ENCODE measurements at places on chromosomes 4 and X.

- DNase-seq: no peak
Observed at GRCh38 chr4:179415847-179416223, 1973.6 kb upstream of the AGA start.

GRCh38 chr4:56787380-56787779 lies 34.1 kb downstream of the SPINK2 start:
- no peak for DNase-seq

DNA sequence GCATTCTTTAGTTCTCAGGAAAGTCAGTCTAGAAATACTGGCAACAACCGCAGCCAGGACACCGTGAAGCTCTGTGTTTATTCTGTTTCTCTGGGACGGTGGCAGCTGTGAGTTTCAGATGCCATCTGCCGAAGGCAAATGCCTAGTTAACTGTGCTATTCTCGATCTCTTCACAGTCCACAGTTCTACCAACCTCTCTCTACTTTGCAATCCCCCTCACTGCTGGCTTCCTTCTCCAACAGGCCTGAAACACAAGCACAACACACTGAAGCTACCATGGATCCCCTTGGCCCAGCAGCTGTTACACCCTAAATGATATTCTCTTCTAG lies 118.8 kb downstream of the ZNF827 start:
- DNase-seq: no peak

- peak; percentile 70 for DNase-seq
Observed at GRCh38 chr4:188986271-188986689, 847.0 kb downstream of the TRIML1 start.

- DNase-seq: no peak
Observed at GRCh38 chrX:63664741-63665140, 120.3 kb downstream of the ARHGEF9 start.

GRCh38 chr4:42871671-42872290 lies 20.7 kb upstream of the GRXCR1 start:
- DNase-seq: no peak

DNA sequence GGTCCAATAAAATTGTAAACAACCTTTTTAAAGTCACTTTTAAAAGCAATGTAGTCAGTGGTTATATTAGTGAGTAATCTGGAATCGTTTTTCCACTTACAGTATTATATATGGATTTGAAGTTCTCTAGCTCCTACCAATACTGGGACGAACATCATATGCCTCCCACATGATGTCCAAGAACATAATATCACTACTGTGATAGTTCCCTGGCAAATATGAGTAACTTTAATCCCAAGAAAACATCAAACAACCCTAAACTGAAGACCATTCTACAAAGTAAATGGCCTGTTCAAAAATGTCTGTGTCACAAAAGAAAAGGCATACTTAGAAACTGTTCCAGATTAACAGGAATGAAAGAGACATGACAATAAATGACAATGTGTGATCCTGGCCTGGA lies 53.6 kb upstream of the FGFBP2 start:
- no peak for DNase-seq

GRCh38 chr4:1215141-1216075 lies 33.5 kb downstream of the CTBP1 start:
- DNase-seq: no peak

- DNase-seq: peak; percentile 31
Observed at GRCh38 chr4:158722291-158722916, 792 bp downstream of the PPID start.

DNA sequence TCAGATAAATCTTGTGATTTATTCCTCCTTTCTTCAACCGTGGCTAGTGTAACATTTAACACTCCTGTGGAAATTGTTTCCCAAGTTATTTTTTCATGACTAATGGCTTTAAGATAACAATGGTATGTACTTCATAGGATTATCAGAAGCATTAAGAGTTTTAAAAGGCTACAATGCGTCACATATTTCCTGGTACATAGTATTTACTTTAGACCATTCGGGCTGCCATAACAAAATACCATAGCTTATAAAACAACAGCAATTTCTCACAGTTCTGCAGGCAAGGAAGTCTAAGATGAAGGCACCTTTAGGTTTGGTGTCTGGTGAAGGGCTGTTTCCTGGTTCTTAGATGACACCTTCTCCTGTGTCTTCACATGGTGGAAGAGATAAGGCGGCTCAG lies 158.6 kb downstream of the PAPSS1 start:
- DNase-seq: no peak

DNA sequence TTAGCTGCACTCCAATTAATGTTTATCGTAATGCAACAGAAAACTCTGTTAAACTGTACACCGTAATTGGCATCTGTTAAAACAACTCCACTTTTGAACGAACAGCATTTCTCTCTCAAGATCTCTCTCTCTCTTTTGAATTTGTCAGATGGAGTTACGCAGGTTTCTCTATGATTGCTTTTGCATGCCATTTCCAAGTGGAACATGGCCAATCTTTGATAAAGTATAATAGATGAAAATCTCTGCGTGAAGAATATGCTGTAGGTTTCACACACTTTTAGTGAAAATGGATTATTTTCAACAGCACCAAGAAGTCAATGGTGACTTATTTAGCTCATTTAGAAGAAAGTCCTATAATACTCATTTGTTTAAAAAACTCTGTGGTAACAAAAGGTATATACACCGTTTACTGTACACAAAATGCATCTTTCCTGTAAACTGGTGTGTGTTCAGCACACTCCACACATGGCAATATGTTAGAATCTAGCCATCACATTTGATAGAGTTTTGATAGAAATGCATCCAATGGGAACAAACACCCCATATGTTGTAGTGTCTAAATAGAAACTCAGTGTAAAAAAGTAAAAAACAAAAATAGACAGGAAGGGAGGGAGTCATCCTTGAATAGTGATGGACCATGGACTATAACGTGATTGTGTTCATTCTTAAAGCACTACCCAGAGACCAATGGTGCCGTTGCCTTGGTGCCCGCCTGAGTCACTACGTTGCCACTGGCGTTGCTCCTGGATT lies 5.8 kb upstream of the FGFBP2 start:
- DNase-seq: no peak

DNA sequence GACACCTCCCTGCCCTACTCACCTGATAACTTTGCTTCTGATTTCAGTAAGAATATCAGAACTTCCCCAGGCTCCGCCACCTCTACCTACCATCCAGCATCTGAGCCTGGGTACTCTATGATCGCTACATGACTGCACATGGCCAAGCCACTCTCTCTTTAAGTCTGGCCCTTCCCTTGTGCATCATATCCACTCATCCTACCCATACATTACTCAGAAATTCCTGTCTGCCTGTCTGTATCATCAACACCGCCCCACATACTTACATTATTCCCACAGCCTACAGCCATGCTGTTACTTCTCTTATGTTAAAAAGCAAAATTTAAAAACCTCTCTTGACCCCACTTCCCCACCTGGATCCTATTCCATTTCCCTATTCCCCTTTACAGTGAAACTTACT lies 84.7 kb downstream of the SCD5 start:
- peak; percentile 20 for DNase-seq

GRCh38 chr4:140247237-140247636 lies 93.3 kb upstream of the MAML3 start:
- DNase-seq: no peak

- DNase-seq: no peak
Observed at GRCh38 chrX:1323315-1323714, 13.3 kb upstream of the IL3RA start.

GRCh38 chr4:99324361-99324760 lies 3.2 kb upstream of the ADH1B start:
- DNase-seq: no peak

DNA sequence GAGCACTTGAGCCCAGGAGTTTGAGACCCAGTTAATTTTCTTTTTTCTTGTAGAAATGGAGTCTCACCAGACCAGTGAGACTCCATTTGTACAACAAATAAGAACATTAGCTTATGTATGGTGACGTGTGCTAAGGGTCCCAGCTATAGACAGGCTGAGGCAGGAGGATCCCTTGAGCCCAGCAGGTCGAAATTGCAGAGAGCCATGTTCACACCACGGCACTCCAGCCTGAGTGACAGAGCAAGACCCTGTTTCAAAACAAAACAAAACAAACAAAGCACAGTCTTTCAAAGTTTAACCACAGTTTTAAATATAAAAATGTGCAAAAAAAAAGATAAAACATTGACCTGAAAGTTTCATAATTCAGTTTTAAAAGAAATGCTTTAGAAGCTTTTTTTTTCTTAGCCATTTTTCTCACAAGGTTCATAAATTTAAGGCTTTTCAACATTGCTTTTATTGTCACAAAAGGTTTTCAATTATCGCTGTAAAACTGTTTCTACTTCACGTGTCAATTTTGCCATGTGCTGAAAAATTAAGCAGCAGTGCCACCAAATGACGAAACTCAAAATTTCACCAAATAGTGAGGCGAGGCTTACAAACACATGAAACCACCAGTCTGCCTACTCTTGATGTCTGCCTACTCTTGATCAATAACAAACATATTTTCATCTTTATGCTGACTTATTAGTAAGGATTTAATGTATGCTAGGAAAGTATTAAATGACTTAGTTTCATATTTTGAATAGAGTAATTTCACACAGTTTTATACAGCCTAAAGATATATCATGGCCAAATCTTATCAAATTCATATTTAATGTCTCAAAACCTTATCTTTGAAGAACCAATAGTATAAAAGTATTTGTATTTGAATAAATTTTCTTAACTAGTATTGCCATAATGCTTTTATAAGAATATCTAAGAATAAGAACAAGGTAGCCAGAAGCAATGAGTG lies 126.3 kb downstream of the NEK1 start:
- DNase-seq: peak; percentile 24

GRCh38 chrX:12007881-12008280 lies 130.4 kb upstream of the FRMPD4 start:
- peak; percentile 75 for DNase-seq

DNA sequence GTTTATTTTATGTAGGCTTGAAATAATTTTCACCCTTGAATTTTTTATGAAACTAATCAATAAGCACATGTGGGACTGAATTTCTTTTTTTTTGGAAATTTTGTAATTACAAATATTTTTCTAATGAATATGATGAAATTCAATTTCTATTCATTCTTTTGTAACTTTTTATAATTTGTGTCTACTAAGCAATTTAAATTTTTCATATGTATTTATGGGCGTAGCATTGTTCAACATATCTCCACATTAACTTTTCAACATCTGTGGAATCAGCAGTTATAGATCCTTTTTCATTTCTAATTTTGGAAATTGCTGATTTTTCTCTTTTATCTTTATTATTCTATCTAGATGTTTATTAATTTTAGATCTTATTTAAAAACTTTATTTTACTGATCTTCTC lies 1320.3 kb downstream of the C4orf33 start:
- DNase-seq: no peak

GRCh38 chrX:120653000-120653399 lies 23.1 kb upstream of the C1GALT1C1 start:
- DNase-seq: no peak

DNA sequence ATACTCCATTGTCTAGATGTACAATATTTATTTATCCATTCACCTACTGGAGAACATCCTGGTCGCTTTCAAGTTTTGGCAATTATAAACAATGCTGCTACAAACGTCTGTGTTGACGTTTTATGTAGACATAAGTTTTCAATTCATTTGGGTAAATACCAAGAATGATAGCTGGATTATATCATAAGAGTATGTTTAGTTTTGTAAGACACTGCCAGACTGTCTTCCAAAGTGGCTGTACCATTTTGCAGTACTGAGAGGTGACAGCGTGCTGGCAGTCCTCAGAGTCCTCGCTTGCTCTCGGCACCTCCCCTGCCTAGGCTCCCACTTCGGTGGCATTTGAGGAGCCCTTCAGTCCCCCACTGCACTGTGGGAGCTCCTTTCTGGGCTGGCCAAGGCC lies 253.3 kb upstream of the INTU start:
- no peak for DNase-seq

GRCh38 chr4:56118055-56118454 lies 169.3 kb downstream of the CEP135 start:
- DNase-seq: no peak

Measured in RWPE1 (cell line).